Fibroblast of pulmonary artery (primary cell): ENCODE measurements at places on chromosomes 1 and 21.

DNA sequence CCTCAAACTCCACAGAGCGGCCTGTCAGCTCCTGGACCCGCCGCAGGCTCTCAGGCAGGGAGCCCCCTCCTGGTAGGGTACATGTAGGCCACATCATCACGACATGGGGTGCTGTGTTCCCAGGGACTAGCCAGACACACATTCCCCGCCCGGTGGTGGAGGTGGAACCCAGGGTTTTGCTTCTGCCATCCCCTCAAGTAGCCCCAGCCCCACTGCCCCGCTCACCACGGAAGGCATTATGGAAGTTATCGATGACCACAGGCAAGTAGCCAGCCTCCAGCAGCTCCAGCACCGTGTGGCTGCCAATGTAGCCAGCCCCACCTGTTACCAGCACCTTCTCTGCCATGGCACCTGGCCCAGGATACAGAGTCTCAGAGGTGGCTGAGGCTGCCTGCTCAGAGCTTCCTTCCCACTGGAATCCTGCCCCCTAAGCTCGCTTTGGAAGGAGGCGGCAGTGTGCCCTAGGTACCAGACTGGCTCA is 1.9 kb downstream of the GALE start:
- DNase-seq: no peak

- DNase-seq: no peak
These were observed 318.4 kb downstream of the RPS6KC1 start for GRCh38 chr1:213369465-213369864.

DNA sequence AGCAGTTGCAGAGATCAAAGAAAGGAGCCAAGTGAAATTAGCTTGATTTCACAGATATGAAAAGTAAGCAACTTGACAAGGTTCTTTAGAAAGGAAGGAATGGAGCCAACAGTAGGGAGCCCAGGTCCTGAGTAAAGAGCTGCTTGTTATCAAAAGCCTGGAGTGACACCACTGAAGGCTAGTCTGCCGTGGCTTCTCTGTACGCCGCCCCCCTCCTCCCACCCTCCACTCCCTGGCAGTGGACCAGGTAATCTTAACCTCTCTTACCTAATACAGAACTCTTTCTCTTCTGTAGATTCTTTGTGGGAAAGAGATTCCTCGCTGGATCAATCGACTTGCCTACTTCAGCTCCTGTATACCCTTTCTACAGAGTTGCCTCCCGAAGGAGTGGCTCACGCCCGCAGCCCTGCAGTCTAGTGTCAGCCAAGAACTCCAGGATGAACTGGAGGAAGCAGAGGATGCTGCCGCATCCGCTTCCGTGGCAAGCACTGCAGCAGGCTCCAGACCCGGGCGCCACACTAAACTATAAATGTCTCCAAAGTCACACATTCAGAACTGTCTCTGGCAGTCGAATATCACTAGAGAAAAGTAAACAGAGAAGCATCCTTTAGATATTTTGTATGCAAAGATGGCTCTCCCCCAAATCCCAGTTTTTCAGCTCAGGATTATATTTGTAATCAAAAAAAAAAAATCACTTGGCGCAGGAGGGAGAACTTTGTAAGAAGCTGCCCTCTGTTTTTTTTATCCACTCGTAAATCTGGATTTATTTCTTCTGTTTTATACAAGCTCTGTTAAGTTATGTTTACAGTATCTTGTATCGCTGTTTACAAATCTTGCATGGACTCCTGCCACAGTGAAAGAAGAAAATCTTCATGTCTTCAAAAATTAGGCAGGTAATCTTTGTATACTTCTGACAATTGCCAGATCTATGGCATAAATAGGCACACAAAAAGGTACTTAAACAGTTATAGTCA is 52.6 kb downstream of the DESI2 start:
- no peak for DNase-seq

- DNase-seq: no peak
These were observed 16.1 kb downstream of the FASLG start for GRCh38 chr1:172674831-172675613.
